Adipose tissue (tissue), 3 donors: ENCODE measurements at places on chromosomes 13 and 19. TPM values are rescaled to one million over a fixed set of nuclear protein-coding genes. Genes with fewer than 3 reads are reported as not detected.

IFNL1 gene
- not detected for polyA plus RNA-seq

ING1 gene
- 16.0 TPM for polyA plus RNA-seq

GPR12 gene
- not detected for polyA plus RNA-seq

CEACAM8 gene
- polyA plus RNA-seq, result 0.04 TPM

ZNF525 gene
- 1.8 TPM for polyA plus RNA-seq
